ENCODE measurements at places on chromosomes 7 and 10. TPM values are rescaled to one million over a fixed set of nuclear protein-coding genes. Genes with fewer than 3 reads are reported as not detected.

GRCh38 chr10:84329986-84330651 is 1.7 kb downstream of the CCSER2 start:
- H3K4me3 ChIP-seq, result peak overlapping the region; percentile 94
- DNase-seq, result no peak
- no peaks in the 10 kb centered on the region for H3K27me3 ChIP-seq
- peaks cover 57% of the 10 kb centered on the region for H3K4me1 ChIP-seq
- H3K36me3 ChIP-seq, result no peaks in the 10 kb centered on the region
- no peak overlapping the region for H3K27ac ChIP-seq

DNA sequence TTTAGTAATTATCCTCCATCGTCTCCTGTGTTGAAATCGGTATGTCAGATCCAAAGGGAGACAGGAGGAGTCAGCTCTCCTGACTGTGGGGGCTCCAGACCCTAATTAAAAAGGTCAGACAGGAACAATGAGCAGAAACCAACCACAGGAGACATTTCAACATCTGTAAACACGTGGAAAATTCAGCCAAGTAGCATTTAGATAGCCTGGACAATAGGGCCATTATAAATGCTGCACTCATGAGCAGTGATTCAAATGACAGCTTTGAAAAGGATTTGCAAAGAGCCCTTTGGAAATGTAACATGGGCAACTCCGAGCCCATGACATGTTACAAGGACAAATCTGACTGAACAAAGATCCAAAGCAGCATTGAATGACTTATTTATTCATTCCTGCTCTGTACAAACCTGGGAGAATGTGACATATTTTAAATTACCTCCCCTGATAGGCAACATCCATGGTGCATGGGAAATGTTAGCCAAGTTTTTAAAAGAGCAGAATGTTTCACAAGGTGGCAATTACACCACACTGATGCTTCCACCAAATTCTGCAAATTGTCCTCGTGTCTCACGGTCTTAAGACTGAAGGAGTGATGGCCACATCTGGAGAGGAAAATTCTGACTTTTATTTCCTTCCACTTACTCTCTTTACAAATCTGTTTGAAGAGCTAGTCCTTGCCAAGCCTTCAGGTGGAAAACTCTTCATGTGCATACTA is 113.3 kb upstream of the KMT2E start:
- DNase-seq, result no peak
- no peaks in the 10 kb centered on the region for H3K27me3 ChIP-seq
- H3K4me1 ChIP-seq, result no peaks in the 10 kb centered on the region
- no peak overlapping the region for H3K4me3 ChIP-seq
- H3K36me3 ChIP-seq, result no peaks in the 10 kb centered on the region

The ATXN7L1 gene
- total RNA-seq, result 6.2 TPM

GRCh38 chr7:41037691-41038090 is 665.2 kb downstream of the INHBA start:
- no peak overlapping the region for H3K27ac ChIP-seq
- no peak overlapping the region for H3K4me3 ChIP-seq
- DNase-seq, result no peak
- no peaks in the 10 kb centered on the region for H3K4me1 ChIP-seq
- no peaks in the 10 kb centered on the region for H3K27me3 ChIP-seq
- H3K36me3 ChIP-seq, result no peaks in the 10 kb centered on the region

GRCh38 chr7:93894966-93895640 is 4.5 kb upstream of the TFPI2 start:
- H3K36me3 ChIP-seq, result no peaks in the 10 kb centered on the region
- H3K4me1 ChIP-seq, result peaks cover 27% of the 10 kb centered on the region
- H3K4me3 ChIP-seq, result no peak overlapping the region
- peaks cover 18% of the 10 kb centered on the region for H3K27me3 ChIP-seq

- H3K4me1 ChIP-seq, result peaks cover 11% of the 10 kb centered on the region
- no peaks in the 10 kb centered on the region for H3K36me3 ChIP-seq
- peak overlapping the region; percentile 52 for H3K4me3 ChIP-seq
- DNase-seq, result no peak
Observed at GRCh38 chr10:43323245-43323644, 48.2 kb upstream of the FXYD4 start.

DNA sequence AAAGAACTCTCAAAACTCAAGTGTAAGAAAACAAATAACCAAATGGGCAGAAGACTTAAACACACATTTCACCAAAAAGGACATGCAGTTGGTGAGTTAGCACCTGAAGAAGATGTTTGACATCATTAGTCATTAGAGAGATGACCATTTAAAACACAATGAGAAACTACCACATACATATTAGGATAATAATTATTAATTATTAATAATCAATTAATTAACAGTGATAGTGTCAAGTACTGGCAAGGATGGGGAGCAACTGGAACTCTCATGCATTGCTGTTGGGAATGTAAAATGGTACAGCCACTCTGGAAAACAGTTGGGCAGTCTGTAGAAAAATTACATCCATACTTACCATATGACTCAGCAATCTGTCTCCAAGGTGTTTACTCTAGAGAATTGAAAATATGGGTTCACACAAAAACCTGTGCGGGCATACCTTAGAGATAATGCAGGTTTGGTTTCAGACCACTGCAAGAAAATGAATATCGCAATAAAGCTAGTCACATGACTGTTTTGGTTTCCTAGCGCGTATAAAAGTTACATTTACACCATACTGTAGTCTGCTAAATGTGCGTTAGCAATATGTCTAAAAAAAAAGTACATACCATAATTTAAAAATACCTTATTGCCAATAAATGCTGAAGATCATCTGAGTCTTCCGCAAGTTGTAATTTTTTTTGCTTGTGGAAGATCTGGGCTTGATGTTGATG is 30.3 kb downstream of the ARID5B start:
- H3K4me1 ChIP-seq, result no peaks in the 10 kb centered on the region
- H3K27ac ChIP-seq, result no peak overlapping the region
- no peak overlapping the region for H3K4me3 ChIP-seq
- H3K36me3 ChIP-seq, result no peaks in the 10 kb centered on the region
- DNase-seq, result no peak
- H3K27me3 ChIP-seq, result no peaks in the 10 kb centered on the region

The DENND2A gene
- total RNA-seq, result 10.8 TPM

DNA sequence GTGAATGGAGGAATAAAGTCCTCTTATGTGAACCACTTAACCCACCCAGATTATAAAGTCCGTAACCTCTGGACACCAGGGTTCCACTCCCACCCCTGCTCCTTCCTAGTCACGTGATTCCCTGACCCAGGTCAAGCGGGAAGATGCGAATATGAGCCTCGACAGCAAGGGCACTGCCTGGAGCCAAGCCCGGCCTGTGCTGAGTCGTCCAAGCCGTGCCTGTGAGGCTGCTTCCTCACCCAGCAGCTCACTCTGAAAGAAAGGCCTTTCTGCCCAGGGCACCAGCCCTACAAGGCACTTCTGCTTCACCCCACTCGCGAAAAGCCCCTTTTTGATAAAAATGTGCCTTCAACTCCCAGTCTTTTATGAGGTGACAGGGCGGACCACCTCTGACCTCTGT is 85.8 kb downstream of the CYTH3 start:
- DNase-seq, result no peak
- H3K27me3 ChIP-seq, result no peaks in the 10 kb centered on the region
- H3K4me3 ChIP-seq, result no peak overlapping the region
- peaks cover 4% of the 10 kb centered on the region for H3K4me1 ChIP-seq
- no peak overlapping the region for H3K27ac ChIP-seq
- peaks cover 56% of the 10 kb centered on the region for H3K36me3 ChIP-seq
